Fibroblast of skin of left biceps (primary cell): ENCODE measurements at places on chromosomes 6 and 20.

DNA sequence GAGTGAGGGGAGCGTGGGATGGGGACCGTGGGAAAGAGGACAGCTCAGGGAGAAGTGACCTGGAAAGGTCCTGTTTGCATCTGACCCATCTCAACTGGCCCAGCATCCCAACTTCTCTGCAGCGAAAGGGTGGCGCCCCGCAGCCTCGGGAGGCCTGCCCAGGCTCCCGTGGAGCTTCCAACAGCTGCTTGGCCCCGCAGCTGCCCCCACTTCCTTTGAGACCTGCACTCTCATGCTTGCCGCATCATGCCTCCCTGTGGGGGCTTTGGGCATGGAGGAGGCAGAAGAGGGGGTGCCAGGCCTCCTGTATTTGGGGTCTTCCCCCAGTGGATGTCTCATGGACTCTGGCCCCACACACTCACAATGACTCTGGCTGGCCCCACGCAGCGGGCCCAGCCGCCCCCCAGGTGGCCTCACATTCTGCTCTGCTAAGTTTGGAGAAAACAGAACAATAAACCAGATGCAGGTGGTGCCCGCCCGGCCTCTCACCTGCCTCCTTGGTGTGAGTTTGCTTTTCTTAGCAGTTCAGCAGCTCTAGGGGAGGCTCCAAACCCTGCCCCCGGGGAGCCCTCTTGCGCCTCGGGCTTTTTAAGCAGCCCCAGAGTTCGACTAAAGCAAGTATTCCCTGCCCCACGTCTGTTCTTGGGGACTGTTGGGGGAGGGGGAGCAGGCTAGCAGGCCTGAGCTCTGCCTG, 40.7 kb downstream of the CPXM1 start:
- DNase-seq: no peak

DNA sequence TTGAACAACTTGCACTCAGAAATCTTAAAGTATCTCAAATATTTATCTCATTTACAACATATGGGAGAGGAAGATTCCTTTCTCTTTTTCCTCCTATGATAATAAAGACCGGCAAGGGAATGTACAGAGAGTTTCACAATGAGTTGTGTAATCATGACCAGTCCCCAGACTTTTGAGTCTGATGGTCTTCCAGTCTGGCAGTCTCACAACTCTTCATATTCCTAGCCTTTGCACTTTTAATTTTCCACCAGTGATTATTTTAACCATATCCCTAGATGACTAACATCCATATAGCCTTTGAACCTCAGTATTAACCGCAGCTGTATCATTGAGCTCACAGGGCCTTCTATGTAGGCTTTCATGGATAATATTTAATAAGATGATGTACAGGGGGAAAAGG, 278.5 kb downstream of the KHDC1L start:
- peak; percentile 75 for DNase-seq

DNA sequence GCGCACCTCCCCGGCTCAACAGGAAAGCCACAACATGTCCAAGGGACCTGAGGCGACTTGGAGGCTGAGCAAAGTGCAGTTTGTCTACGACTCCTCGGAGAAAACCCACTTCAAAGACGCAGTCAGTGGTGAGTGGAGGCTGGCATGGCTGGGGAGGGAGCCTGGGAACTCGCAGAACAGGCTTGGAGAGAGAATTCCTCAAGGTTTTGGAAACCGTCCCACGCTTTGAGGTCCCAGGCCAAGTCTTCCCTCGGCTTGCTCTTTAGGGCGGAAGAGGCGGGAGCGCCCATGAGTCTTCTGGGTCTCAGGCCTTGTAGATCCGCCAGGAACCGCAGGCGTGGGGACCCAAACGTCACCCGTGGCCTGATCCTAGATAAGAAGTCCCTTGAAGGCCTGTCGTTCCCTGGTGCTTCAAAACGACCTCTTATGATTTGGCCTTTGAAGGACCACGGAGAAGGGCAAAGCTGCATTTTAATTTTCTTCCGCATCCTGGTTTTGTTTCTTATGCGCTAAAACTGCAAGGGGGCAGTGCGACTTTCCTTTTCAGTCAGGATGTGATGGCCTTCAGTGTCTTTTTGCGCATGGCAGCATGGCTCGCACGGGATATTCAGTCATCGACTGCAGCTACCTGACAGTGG, 2.0 kb downstream of the LAMP5 start:
- no peak for DNase-seq

GRCh38 chr6:4614637-4615036, 161.6 kb upstream of the CDYL start:
- DNase-seq: no peak

DNA sequence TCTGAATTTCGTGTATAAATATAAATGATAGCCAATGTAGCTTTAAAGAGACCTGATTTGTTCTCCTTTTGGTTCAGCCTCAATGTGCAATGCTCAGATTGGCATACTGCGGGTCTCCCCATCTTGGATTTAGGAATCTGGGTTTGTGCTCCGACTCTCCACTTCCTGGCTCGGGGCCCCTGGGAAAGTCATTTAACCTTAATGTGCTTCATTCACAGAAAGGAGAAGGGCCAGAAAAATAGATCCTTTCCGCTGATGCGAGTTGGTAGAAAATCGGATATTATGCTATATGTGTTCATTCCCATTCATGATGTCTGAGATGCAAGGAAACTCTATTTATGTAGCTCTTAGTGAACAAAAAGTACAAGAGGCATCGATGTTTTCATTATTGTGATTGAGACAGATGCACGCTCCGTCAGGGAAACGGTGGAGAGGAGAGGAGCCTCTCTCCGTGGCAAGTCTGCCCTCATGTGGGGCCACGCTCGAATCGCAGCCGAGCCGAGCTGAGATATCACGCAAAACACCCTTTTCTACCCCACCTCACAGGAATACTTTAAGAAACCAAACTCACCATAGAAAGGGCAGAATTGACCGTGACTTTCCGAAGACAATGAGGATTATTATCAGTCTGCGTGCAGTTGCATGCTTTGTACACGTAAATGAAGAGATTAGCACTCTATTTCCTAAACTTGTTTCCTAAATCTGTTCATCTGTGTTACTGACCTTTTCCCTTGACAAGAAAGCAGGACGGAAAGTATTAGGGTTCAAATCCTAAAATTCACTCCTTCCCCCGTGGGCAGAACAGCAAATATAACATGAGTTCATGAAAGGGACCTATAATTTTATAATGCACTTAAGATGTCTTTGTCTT, 136.6 kb downstream of the COL9A1 start:
- peak; percentile 9 for DNase-seq

DNA sequence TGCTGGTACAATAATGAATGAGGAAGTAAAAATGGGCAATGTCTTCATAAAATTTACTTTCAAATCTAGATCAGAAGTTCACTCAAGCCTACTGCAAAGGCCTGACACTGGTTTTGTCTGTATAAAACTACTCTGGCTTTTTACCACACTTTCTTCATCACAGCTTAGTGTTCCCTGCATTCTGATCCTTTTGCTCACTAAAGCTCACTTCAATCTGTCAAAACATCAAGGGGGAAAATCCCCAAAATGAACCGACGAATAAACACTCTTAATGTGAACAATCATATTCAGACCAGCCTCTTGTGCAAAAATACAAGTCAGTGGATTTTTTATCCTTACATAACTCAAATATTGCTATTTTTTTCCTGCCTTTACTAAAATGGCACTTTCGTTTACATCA, 98.5 kb downstream of the PRDM1 start:
- DNase-seq: no peak

GRCh38 chr6:169229615-169230321, 23.9 kb downstream of the THBS2 start:
- no peak for DNase-seq

GRCh38 chr6:113112086-113112485, 745.1 kb upstream of the MARCKS start:
- no peak for DNase-seq

DNA sequence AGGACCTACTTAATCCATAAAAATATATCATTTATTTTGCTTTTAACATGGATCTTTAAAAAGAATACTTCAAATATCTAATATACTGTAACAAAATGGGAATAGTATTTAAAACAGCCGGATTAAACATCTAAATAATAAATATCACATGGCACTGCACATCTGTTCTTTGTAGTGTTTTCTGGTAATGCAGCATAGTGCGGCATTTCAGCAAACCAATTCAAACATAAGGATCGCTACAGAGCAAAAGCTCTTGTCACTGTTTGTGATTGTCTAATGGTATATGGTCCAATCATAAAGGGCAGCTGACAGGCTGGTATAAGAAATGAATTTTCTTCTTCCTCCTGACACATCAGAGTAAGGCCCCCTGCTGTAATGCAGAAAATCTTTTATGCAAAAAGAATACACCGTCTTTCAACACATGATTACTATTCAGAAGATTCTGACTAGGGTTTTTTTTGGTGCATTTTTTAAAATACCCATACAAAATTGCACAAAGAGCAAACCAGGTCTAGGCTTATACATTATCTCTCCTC, 40.0 kb upstream of the POU3F2 start:
- DNase-seq: no peak

DNA sequence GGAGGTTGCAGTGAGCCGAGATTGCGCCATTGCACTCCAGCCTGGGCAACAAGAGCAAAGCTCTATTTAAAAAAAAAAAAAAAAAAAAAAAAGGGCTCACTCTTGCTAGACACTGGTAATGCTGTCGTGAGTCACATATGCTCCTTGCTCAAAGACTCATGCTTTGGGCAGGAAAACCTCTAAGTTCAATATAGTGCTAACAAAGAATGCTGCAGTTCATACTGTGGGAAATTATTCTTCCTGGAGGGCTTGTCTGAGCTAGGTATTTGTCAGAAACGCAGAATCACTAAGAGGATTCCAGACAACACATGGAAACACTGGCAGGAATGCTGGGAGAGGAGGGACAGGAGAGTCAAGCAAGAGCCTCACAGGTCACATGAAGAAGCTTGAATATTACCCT, 2.3 kb upstream of the LYRM2 start:
- no peak for DNase-seq

- no peak for DNase-seq
Observed at GRCh38 chr20:60804918-60805630, 447.0 kb upstream of the CDH4 start.

DNA sequence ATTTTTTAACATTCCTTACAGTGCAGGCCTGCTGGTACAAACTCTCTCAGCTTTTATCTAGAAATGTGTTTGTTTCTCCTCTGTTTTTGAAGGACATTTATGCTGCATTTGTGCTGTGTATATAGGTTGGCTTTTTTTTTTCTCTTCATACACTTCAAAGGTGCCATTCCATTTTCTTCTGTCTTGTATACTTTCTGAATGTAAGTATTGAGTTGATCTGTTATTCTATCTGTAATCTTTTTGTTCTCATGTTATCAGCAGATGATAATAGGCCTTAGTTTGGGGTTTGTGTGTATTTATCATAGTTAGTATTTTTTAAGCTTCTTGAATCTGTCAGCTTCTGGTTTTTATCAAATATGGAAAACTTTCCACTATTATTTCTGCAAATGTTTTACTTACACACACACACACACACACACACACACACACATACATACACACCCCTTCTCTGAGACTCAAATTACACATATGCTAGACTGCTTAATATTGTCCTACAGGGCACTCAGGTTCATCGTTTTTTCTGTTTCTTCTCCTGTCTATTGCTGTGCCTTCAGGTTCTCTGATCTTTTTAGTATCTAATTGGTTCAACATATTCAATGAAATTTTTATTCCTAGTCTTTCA, 74.6 kb downstream of the RPP40 start:
- no peak for DNase-seq

DNA sequence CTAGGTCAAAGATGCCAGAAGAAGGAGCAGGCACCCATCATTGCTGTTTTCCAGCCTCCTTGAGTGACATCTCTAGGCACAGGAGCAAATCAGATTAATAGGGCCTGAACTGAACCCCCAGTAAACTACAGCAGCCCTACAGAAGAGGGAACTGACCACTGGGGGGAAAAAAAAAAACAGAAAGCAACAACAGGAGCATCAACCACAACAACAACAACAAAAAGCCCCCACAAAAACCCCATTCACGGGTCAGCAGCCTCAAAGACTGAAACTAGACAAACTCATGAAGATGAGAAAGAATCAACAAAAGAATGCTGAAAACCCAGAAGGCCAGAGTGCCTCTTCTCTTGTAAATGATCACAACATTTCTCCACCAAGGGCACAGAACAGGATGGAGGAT, 537.4 kb upstream of the BTBD3 start:
- no peak for DNase-seq

DNA sequence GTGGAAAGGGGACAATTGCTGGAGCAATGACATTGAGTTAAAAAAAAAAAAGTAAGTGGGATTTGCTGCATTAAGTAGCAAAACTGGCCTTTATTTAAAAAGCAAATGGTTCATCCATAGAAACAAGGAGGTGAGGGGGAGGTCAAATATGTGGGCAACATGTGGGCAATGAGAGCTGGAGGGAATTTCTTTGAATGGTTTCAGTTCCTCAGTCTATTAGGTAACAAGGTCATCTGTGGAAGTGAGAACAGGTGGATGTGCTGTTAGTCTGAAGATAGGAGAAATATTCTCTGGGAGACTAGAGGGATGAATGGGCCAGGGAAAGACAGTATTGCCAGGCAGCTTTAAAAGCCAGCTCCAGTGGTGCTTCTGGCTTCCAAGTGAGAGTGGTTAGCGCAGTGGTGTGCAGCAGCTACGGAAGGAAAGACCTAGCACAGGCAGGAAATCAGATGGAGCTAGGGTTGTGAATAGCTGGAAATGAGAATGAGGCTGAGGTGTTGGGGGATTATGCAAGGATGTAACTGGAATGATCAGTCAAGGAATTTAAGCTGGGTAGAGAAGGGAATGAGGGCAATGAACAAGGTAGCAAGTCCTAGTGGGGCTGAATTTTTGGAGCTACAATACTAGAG, 727.6 kb downstream of the PTPRT start:
- no peak for DNase-seq

DNA sequence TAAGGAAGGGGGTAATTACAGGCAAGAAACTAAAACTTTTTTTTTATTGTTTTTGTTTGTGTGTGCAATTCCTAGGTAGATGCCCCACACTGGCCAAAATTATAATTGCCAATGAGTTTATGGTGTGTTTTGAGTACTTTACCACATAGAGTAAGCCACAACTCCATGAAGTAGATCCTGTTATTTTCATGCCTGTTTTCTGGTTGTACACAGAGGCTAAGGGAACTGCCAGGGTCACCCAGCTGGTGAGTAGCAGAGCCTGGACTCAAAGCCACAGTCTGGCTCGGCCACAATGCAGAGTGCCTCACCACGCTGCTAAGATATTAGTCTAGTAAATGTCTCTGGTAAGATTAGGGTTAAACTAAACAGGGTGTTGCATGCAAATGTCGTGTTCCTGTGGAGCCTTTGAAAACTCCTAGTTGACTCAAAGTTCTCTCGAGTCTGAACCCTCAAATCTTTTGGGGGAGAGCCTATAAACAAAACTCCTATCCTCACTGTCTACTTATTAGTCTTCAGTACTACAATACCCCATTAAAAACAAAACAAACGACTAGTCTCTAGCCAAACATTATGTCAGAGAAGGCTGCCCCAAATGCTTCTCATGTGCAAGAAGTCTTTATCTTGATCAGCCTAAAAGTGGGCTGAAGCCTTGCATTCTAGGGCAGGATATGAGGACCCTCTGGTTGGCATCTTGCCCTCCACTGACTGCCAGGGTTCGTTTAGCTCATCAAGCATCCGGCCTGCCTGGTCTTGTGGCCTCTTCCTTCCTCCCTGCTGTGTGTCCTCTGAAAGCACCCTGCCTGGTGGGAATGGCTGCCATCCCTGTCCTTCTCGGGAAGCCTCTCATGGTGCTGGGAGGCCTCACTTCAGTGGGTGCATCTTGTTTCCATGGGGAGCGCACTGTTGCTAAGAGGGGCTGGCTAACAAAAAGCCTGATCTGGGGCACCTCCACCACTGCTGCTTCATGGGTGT, 4.2 kb downstream of the DUSP22 start:
- DNase-seq: no peak
